Dermis lymphatic vessel endothelial cell (primary cell): ENCODE measurements at places on chromosomes 6 and 20. TPM values are rescaled to one million over a fixed set of nuclear protein-coding genes. Genes with fewer than 3 reads are reported as not detected.

The SLC35D3 gene
- total RNA-seq = not detected in 2 replicates

The HLA-DOA gene
- not detected in 2 replicates for total RNA-seq

The HLA-G gene
- total RNA-seq = not detected in 2 replicates

The CUTA gene
- 51.8 and 59.5 TPM in 2 replicates for total RNA-seq

The ZNF311 gene
- under 0.01 and 0.17 TPM in 2 replicates for total RNA-seq

The OR12D1 gene
- not detected in 2 replicates for total RNA-seq

The RIPPLY2 gene
- total RNA-seq = 0.17 TPM in 1 of 2 replicates, not detected in the other

The SOX18 gene
- 17.7 and 30.9 TPM in 2 replicates for total RNA-seq

The ESR1 gene
- total RNA-seq = not detected in 2 replicates

The ULBP3 gene
- total RNA-seq = 4.1 and 5.0 TPM in 2 replicates
